ENCODE measurements at places on chromosomes 11 and 22. TPM values are rescaled to one million over a fixed set of nuclear protein-coding genes. Genes with fewer than 3 reads are reported as not detected.
A peak's percentile ranks its signal among the peaks of the same experiment; 100 is the strongest.

Gene KRTAP5-8
- 0.49 TPM for polyA plus RNA-seq

Gene BDNF
- 1.4 TPM for polyA plus RNA-seq

Gene NLRP14
- polyA plus RNA-seq: 0.72 TPM

Gene IFTAP
- polyA plus RNA-seq: 70.0 TPM

Gene FAM181B
- polyA plus RNA-seq: 0.86 TPM

Gene RAB39A
- 0.73 TPM for polyA plus RNA-seq

Gene ANO1
- polyA plus RNA-seq: 13.4 TPM

DNA sequence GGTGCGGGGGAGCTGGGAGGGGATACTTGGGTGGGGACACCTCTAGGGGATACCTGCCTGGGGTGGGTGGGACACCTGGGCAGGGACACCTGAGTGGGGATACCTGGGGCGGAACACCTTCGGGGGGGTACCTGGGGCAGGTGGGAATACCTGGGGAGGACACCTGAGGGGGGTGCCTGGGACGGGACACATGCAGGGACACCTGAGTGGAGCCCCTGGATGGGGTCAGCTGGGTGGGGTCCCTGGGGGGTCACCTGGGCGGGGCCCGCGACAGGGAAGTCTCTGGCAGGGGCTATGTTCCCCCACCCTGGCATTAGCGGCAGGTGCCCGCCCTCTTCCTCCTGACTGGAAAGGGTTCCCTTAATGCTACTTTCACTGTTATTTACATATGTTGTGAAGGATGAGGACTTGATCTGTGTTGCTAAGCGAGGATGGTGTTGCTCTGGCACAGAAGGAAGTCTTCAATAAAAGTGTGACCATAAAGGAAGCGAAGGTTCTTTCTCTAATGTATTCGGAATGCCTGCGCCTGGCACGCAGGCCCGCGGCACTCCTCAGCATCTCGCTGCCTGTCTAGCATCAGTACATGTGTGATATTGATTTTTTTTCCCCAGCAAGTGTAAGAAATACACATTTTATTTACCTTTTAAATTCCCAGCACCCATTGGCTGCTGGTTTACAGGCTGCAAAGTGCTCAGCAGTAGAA is 801.7 kb downstream of the BRD1 start:
- DNase-seq: no peak

- no peak for DNase-seq
Measured at GRCh38 chr22:48147831-48148230, 1385.4 kb downstream of the TBC1D22A start.

DNA sequence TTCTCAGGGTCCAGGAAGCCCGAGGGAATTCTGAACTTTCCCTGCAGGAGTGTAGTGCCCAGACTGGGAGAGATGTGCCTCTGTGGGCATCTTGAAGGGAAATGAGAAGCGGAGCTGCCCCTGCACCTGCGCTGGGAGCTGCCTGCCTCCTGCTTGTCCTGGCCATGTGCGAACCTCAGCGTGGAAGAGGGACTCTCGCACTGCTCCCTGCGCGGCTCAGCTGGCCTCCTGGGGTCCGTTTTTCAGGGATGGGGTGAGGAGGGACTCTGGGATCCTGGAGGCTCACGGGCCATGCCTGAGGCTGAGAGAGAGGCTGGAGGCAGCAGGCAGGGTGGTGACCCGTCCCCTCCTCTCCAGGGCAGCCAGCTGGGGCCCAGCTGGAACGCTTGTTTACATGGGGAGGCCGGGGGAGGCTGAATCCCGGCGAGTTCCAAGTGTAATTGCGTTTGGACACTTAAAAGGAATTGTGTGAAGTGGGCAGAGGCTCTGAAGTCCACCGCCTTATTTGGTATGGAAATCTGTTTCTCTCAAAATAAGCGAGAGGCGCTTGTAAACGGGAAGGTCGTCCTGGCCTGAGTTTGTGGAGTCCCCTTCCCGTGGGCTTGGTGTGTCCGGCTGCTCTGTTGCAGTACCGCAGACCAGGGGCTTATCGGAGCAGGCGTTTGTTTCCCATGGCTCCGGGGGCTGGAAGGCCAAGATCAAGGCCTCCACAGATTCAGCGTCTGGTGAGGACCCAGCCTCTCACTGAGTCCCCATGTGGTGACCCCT is 1.2 kb upstream of the MRGPRF start:
- no peak for DNase-seq

GRCh38 chr11:73325036-73325981 is 17.2 kb downstream of the ARHGEF17 start:
- DNase-seq: no peak

- no peak for DNase-seq
Measured at GRCh38 chr22:44996648-44997047, 13.2 kb downstream of the PHF21B start.

- no peak for DNase-seq
Measured at GRCh38 chr11:67630943-67631331, 1.2 kb upstream of the NUDT8 start.

DNA sequence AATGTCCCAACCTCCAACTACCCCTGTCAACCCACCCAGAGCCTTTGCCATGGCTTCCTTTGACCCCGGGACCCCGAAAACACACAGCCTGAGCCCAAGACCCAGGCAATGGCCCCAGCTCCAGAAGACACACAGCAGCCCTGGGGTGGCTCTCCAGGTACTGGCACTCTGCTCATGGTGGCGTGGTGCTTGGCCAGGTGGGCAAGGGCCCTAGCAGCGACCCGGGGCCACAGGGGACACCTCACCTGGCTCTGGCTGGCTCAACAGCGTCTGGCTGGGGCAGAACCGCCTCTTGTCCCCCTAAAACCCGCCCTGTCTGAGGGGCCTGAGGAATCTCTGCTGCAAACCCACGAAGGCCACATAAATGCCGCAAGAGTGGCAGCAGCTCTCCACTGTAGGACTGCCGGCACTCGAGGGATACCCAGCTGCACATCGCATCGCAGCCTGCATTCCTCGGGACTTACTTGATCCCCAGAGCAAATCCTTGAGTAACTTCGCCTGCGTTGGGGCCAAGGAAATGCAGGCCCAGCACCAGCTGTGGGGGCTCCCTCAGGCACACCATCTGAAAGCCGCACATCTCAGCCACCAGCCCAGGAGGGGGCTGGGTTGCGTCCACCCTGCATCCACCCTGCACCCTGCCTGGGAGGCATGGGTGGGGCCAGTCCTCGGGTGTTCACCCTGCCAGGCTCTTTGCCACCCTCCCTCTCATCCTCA is 23.1 kb upstream of the GNB1L start:
- DNase-seq: no peak

DNA sequence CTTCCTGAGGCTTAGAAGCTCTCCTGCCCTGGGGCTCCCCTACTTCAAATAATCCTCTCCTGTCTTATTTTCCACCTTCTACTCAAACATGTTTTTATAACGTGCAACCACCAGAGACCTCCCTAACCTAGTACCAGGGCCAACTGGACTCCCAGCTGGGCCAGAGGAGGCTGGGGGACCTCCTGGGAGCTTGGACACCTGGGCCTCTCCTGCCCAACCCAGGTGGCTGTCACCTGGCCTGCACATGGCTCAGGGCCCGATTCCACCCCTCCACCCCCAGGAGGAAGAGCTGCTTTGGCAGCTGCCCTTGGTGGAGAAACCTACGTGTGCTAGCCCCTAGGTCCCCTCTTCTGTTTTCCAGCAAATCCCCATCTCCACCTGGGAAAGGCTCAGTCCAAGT is 105.2 kb downstream of the ABTB2 start:
- DNase-seq: no peak

- DNase-seq: no peak
Measured at GRCh38 chr22:31090217-31091085, 9.3 kb downstream of the SMTN start.

GRCh38 chr11:69657911-69658625 is 17.1 kb downstream of the LTO1 start:
- no peak for DNase-seq

- DNase-seq: no peak
Measured at GRCh38 chr11:11661326-11662040, 39.7 kb upstream of the GALNT18 start.

DNA sequence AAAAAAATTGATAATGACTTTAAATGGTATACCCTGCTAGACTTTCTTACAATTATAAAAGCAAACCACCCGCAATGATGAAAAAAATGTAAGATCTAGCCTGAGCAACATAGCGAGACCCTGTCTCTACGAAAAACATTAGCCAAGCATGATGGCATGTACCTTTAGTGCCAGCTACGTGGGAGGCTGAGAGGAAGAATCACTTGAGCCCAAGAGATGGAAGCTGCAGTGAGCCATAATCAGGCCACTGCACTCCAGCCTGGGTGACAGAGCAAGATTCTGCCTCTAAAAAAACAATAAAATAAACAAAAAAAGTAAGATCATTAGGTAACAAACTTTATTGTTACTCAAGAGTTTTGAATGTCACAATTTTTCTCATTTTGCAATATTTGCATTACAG is 39.2 kb downstream of the KMT5B start:
- DNase-seq: no peak

DNA sequence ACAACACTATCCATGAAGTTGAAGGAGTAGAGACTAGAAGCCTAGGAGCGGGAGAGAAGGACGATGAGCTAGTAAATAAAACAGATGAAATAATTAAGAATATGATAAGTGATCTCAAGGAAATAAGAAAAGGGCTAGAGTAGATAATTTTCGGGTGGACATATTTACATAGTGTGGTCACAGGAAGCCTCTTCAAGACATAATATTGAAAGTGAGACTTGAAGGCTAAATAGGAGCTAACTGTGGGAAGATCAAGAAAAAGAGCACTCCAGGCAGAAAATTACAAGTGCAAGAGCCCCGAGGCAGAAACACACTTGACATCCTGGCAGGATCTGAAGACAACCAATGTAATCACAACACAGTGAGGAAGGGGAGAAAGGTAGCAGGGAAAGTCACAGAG is 11.9 kb upstream of the PPFIBP2 start:
- DNase-seq: no peak

DNA sequence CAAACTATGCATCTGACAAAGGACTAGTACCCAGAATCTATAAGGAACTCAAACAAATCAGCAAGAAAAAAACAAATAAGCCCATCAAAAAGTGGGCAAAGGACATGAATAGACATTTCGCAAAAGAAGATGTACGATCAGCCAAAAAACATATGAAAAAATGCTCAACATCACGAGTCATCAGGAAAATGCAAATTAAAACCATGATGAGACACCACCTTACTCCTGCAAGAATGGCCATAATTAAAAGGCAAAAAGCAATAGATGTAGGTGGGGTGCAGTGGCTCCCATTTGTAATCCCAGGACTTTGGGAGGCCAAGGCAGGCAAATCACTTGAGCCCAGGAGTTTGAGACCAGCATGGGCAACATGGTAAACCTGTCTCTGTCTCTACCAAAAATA is 10.4 kb upstream of the OR10V1 start:
- DNase-seq: no peak

GRCh38 chr11:29333993-29334775 is 682.6 kb downstream of the KCNA4 start:
- peak; percentile 32 for DNase-seq
